CD8-positive, alpha-beta memory T cell (primary cell): ENCODE measurements at places on chromosomes 7 and 10. TPM values are rescaled to one million over a fixed set of nuclear protein-coding genes. Genes with fewer than 3 reads are reported as not detected.

GRCh38 chr7:138185132-138185908, 109.1 kb downstream of the AKR1D1 start:
- H3K36me3 ChIP-seq: no peaks in the 10 kb centered on the region
- DNase-seq: no peak
- no peaks in the 10 kb centered on the region for H3K4me1 ChIP-seq
- H3K27ac ChIP-seq: no peak overlapping the region
- H3K27me3 ChIP-seq: no peaks in the 10 kb centered on the region

- H3K4me1 ChIP-seq: no peaks in the 10 kb centered on the region
- H3K27me3 ChIP-seq: no peaks in the 10 kb centered on the region
- H3K36me3 ChIP-seq: no peaks in the 10 kb centered on the region
- no peak for DNase-seq
- H3K4me3 ChIP-seq: no peak overlapping the region
Observed at GRCh38 chr7:41466760-41467384, 236.0 kb downstream of the INHBA start.

DNA sequence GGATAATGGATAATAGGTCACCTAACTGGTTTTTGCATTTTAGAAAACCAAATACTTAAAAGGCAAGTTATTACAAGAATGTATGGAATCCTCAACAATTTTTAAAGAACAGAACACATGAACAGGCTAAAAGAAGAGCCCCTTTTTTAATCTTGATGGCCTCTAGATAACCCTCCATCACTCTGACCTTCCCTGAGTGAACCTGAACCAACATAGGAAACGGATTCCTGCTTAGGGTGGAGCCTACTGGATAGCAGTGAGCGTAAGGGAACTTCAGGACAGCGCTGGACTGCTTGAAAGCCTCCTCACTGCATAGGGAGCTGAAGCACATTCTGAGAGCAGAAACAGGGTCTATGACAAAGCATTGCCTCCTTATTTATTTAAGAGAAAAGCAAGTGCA, 20.5 kb downstream of the TRPV5 start:
- no peaks in the 10 kb centered on the region for H3K4me1 ChIP-seq
- H3K27ac ChIP-seq: no peak overlapping the region
- H3K27me3 ChIP-seq: no peaks in the 10 kb centered on the region

DNA sequence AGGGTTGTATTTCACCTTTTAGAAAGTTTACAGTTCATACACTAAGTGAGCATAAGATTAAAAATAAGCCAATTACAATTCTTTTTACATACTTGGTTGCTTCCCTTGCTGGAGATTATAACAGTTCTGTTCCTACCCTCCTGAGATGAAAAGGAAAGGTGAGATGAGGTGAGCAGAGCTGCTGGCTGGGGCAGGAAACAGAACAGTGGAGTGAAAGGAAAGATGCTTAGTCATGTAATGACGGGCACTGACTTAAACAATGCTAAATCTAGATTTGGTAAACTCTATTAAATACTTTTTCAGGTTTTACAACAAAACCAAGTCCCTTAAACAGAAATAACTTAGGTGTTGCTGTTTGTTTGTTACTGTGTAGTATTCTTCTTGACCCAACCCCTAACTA, 19.9 kb upstream of the ZEB1 start:
- no peak overlapping the region for H3K27ac ChIP-seq
- H3K4me1 ChIP-seq: no peaks in the 10 kb centered on the region
- H3K36me3 ChIP-seq: no peaks in the 10 kb centered on the region
- no peak for DNase-seq
- H3K4me3 ChIP-seq: no peak overlapping the region
- H3K27me3 ChIP-seq: no peaks in the 10 kb centered on the region

- H3K4me3 ChIP-seq: no peak overlapping the region
- no peak overlapping the region for H3K27ac ChIP-seq
Observed at GRCh38 chr10:86004337-86004736, 362.3 kb downstream of the GRID1 start.

The HOXA7 gene
- total RNA-seq: not detected
